ENCODE measurements at places on chromosomes 2 and 18.
A peak's percentile ranks its signal among the peaks of the same experiment; 100 is the strongest.

DNA sequence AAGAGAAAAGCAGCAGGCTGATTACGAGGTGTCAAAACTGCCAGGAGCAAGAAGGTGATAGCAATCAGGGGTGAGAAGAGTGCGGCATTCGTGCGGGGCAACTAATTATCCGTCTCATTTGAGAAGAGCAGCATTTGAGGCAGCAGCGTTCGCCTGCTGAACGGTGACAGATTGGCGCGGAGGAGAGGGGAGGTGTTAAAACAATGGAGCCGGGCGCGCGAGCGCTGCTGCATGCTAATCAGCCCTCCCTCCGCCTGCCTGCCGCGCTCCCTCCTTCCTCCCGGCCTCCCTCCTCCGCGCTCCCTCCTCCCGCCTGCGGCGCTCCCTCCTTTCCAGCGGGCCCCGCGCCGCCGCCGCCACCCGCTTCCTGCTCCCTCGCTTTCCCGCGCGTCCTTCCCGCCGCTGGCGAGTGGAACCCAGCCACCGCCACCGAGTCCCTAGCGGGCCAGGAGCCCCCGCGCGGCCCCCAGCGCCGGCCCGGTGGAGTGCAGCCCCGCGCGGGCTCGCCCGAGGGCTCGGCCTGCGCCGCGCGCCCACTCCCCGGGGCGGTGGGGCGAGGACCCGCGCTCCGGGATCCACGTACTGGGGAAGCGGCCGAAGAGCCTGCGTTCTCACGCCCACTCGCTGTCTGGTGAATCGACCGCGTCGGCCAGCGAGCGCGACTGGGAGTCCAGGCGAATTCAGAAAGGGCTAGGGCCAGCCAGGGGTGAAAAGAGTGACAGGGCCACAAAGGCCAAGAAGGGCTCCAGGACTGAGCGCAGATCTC is 69.5 kb upstream of the PSMD14 start:
- peak; percentile 91 for DNase-seq

DNA sequence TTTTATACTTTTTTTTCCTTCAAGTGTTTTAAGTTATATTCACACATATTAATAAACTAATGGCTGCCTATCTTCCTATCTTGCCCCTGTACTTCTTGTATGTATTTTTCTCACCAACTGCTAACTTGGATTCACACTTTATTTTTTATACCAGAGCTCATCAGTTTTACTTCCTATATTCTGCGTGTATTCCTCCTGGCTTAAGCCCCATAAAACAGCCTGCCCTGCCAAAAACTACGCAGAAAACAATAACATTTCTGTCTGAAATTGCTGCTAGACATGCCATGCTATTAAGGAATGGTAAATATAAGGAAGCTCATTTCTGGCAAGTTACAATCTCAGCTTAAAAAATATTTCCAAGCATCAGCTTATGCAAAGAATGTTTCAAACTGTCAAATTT is 172.3 kb downstream of the UBE2E3 start:
- no peak for DNase-seq

DNA sequence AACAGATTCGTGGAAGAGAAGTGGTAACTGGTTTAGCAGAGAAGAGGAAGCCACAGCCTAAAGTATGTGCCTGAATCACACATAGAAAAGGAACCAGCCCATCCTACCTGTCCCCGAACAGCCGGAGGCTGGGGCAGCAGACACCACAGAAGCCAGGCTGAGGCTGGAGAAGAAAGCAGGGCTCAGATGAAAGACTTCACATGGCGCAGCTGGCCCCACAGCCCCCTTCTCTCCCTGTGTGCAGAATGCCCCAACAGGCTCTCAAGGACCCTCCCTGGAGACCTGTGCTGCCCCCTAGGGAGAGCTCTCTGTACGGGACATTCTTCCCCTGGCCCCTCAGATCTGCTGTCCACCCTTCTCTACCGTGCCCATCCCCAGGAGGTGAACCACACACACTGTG is 83.5 kb upstream of the RAB12 start:
- no peak for DNase-seq

DNA sequence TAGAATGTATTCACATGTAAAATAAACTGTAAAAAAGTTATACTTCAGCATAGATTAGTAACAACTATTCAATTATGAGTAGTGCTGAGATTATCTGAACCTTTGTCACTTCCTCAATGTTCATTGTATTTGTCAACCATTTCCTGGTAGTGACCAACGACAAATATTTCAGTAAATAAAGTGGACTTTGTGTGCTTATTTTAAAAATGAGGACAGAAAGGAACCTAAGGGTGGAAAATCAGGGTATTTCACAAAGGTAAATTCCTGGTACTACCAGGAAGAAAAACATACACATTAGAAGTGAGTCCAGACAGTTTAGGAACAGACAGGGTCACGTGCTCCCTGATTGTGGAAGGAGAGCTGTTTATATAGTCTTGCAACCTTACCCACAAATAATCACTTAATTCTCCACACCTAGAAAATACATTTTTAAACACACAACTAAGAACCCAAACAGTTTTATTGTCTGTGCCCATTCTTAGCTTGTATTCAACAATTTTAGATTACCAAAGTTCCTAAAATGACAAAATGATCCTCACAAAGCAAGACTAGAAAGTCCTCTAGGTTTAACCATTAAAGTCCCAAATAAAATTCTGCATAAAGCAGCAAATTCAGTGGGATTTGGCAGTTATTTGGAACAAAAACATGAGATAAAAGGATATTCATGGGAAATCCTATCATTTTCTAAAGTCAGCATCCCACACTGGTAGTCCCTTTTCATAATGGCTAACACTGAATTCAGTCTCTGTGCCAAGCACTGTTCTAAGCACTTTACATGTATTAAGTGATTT is 28.2 kb downstream of the PELI1 start:
- no peak for DNase-seq

- DNase-seq: no peak
Observed at GRCh38 chr18:45958027-45958426, 9.1 kb downstream of the EPG5 start.

DNA sequence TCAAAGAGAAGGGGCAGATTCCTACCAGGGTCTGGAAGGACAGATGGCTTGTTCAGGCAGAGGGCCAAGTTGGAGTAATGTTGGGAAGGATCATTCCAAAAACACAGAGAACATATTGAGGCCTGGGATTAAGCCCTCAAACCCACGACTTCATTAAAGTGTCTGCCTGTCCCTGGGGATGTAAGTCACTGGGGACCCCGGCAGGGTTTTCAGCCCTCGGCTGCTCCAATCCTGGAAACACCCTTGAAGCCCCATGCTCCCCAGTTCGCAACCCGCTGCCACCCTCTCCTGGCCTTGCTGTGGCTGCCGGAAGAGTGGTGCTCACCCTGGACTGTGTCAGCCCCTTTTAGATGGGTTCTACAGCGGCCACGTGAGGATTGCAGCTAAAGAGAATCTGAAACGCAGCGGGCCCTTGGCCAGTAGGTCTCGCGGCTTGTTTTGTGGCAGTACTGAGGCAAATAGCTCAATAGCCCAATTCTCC is 79.9 kb downstream of the EPAS1 start:
- DNase-seq: no peak

DNA sequence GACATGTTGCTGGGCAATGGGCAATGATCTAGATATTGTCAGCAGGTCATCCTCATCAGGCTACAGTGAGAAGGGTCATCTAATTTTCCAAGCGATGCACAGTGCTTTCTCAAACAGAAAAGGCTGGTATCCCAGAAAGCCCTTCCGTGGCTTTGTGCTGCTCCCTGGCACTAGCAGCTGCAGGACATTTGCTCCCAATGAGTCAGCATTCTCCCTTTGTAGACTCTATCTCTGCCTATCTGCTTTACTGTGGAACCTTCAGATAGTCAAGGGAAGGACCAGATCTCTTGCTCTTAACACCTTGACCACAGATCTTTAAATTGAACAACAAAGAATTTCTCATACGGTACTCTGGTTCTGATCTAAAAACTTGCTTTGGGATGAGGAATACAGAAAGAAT is 101.4 kb downstream of the CDH2 start:
- no peak for DNase-seq

DNA sequence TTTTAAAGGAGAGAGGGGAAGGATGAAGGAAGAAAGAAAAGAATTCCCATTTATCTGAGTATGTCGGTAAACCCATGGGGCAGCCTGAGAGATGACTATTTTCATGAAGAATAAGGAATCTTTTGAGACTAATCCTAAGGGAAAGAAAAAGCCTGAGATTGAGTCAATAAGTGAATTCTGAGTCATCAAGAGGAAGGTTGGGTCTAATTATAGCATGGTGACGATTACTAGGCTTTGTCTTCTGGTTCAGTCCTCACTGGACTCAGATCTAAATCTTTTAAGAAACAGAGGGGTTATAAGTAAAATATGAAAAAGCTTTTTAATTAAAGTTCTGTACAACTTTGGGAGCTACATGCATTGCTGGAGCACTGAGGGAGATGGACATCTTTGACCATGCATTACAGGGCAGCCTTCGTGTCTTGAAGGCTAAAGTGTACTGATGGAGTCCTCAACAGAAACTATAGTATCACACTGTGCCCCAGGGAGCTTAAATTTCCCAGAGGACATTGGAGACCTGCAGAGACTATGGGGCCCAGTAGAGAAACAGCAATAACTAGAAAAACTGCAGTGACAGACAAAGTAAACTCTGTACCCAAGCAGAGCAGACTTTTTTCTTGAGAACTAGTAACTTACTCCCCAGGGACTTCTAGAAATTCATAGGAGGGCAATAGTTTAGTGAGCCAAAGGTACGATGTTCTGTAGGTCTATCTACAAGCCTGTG is 260.9 kb downstream of the RAD51AP2 start:
- no peak for DNase-seq

GRCh38 chr2:60821587-60822302 is 59.6 kb upstream of the REL start:
- no peak for DNase-seq

- no peak for DNase-seq
Observed at GRCh38 chr2:218256612-218257350, 4.0 kb upstream of the GPBAR1 start.

DNA sequence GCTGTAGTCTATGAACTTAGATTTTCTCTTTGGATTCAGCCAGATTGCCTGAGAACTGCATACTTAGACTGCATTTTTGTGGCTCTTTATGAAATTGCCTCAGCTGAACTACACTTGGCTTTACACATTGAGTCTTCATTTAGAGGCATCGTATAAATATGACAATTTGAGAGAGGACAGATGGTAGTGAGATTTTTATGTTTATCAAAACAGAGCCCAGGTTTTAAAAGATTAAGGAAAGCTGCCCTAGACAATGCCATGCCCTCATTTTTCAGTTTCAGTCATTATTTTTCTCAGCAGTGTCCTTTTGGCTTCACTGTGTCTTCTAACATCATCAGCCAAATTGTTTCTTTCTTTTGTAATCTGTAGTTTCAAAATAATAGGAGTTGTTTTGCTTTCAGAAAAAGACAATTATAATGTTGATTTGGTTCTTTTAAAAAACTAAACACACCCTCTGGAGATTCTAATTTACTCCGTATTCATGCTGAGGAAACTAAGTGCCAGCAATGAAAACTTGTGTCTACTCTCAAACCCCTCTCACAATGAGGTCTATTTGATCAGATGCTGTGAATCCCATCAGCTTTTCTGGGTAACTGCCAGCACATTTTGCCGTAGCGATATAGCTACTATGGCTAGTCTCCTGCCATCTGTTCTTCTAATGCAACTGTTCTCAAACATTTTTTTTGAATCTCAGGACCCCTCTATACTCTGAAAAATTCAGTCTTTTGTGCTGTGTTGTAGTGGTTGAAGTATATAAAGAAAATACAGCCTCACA is 46.2 kb downstream of the TWSG1 start:
- no peak for DNase-seq

DNA sequence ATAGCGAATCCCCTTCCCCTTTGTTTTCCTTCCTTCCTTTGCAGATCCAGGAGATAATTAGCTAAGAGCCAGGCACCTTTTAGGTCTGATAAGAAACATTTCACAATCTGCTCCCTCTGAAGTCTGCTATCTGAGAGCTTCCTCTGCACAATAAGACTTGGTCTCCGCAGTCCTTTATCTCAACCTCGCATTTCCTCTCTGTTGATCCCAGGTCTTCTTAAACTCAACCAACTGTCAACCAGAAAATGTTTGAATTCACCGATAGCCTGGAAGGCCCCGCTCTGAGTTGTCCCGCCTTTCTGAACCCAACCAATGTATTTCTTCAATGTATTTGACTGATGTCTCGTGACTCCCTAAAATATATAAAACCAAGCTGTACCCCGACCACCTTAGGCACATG is 78.4 kb upstream of the CTDP1 start:
- DNase-seq: no peak

DNA sequence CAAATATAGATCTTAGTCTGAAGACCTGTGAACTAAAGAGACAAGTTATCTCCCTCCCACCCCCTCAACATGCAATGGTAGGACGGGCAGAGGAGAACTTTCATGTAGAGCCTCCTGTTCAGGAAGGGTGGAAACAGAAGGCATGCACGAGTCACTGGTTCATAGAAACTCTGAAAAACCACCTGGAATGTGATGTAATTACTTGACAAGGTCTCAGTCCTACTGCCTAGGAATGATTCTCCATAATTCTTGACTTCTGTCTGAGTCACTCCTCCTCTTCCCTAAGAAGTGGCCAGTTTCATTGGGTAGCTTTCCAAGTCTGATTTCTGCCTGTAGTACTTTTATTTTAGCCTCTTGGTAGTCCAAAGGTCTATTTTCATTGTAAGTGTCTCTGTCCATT is 277.3 kb downstream of the PTPRM start:
- DNase-seq: no peak

DNA sequence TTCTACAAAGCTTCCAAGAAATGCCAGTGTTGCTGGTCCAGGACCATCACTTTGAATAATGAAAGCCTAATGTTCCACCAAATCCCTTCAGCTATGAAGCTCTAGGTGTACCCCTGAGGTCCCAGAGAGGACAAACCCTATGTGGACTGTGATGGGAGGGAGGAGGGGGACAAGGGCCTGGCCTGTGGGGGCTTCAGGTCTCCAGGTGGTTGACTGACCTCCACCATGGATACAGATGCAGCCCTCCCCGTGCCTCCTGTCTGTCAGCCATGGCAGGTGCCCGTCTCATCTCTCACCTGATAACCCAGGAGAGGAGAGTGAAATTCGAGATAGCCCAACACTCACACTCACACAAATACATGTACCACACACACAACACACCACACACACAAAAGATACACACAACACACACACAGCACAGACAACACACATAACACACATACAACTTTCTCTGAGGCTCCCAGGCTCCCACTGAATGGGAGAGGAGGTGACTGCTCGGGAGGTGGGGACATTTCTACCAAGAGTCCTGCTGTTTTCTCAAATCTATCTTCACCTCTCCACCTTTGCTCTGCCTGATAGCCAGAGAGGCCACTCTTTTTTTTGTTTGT is 12.8 kb upstream of the RHOB start:
- no peak for DNase-seq

- no peak for DNase-seq
Observed at GRCh38 chr18:70207181-70207580, 1.7 kb upstream of the RTTN start.

DNA sequence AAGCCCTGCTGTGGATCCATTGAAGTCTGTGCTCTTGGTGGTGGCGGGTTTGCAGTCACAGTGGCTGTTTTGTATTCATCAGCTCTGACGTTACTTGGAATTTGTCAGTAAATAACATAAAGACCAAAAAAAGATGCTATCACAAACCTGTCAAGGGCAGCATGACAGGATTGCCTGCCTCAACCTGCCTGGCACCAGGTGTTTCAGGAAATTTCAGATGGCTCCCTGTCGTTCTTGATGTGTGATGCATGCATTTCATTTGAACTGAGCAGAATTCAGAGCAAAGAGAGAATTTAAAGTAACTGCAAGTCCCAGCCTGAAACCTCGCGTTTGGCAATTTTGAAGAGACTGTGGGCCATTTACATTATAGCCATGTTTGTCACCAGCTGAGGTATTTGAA is 50.3 kb upstream of the EPC2 start:
- no peak for DNase-seq
